ENCODE measurements at places on chromosomes 1 and 21.

- no peak for DNase-seq
Measured at GRCh38 chr21:32543975-32544374, 41.3 kb downstream of the TCP10L start.

GRCh38 chr1:4020449-4020848 is 120.4 kb upstream of the C1orf174 start:
- no peak for DNase-seq

DNA sequence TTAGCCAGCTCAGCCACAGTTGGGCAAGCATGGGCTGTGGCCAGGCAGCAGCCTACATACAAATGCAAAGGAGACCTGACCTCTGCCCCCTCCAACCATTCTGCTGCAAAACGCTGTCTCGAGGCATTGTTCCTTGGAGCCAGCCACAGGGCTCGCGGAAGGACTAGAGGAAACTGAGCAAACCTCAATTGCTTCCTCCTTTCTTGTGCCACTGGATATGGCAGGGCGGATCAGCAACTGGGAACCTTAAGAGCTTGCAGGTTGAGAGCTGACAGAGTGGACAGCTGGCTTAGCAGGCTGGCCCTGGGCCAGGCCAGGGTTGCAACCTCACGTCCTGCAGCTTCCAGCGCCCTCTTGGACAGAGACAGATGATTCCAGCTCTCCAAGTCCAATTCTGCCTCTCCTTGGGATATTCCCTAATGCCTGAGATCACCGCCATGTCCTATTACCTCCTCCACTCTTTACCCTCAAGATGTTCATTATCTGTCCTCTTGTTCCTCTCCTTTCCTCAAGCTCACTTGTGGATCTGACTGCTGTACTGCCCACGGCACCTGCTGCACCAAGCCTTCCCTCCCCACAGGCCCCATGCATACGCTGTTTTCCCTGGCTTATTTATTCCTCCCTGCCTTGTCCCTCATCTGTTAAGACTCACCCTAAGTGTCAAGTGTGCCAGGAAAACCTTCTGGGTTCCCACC is 67.5 kb downstream of the SDC3 start:
- DNase-seq, result no peak

GRCh38 chr1:164443836-164444235 is 115.1 kb upstream of the PBX1 start:
- no peak for DNase-seq

DNA sequence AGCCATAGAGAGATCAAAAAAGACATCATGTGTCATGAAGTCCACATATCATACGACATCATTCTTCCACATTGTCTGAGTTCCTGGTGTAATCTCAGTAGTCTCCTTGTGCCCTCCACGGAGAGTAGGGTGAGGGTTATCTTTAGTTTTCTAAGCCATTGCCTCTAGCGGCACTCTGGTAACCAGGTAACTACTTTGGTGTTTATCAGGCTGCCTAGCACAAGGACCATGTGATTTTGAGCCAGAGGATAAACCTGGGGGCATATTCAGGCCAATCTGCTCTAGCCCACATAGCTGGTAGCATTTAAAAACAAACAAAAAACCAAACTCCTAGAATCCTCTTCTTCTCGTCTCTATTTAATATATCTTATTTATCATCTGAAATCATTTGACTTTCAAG is 147.4 kb downstream of the GDAP2 start:
- no peak for DNase-seq

DNA sequence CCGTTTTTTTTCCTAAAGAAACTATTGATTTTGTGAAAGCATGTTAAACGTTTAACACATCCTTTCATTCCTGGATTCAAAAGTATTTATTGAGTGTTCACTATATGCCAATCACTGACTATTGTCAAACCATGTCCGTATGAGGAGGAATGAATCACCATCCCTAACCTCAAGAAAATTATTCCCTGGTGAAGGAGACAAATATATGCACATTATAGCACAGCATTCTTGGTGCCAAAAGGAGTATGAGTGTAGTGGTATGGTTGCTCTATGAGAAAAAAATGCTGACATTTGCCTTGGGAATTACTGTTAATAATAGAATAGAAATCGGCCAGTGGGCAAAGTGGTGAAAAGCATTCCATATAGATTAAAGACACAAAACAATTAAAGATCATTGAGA is 1390.1 kb downstream of the MRPL39 start:
- DNase-seq, result no peak

GRCh38 chr1:164155347-164155746 is 403.6 kb upstream of the PBX1 start:
- no peak for DNase-seq

- DNase-seq, result no peak
Measured at GRCh38 chr1:169295846-169296245, 71.8 kb downstream of the NME7 start.

DNA sequence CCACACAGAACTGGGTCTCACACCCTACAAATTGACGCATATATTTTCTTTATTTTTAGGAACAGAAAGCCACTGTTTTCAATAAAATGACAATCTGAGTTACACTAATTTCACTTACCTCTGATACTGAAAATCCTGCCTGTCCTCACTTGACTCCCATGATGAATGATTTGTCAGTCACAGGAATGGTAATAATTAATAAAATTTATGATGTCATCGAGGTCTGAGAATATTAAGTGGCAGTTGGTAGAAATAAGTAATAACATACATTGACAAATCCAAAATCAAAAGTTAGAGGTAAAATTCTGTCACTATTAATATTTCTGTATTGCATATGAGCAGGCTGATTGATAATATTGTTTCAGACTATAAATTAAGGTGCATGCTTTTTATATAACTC is 418.7 kb upstream of the RGS18 start:
- no peak for DNase-seq

Data from HEK293T (cell line).